ENCODE measurements at places on chromosomes 6 and 20.

DNA sequence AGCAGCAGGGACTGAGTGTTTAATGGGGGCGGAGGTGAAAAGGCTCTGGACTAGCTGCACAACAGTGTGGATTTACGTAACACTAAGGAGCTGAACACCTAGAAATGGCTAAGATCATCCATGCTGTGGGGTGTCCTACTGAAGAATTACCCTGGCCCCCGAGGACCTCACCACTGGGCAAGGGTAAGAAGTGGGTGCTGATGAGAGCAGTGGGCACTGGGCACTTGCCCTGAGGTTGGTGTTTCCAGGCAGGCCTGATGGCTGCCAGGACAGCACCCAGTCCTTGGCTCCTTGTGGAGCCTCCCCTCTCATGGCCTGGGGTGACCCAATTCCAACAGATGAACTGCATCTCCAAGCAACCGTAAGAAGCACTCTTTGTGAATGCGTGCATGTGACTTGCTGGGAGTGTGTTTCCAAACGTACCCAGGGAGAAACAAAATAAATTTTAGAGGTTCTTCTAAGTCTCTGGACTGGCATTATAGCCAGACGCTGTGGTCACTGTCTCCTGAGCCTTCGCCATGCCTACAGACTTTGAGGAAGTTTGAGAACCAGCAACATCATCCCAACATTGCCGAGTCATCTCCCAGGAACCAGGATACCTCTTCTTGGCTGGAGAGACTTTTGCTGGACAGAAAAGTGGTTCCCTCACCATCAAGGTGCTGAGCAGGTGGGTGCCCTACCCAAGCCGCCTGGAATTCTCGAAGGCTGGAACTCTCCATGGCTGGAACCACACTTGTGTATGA lies 245.9 kb downstream of the ERMARD start:
- no peak for DNase-seq

DNA sequence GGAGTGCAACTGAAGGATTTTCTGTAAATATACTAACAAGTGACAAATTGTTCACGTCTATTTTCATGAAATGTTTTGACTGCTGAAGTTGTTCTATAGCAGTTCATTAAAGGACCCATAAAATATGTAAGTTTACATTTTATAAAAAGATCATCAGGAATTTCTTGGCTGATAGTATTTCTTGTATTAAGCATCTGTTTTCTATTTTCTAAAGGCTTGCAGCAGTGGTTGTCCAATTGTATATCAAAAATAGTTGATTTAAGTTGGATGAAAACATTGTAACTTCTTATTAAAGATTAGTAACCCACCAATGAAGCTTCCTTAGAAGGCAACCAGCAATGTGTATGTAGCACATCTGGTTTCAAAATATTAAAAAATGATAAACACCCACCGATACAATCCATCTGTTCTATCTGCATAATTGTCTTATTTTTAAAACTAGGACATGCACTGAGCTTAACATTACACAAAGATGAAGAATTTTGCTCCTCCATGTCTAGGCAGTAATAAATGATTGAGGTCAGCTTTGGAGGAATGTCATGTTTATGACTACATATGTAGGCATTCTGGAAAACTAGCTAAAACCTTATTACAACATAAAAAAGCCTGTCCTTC lies 301.3 kb upstream of the TCF21 start:
- DNase-seq, result peak; percentile 43

DNA sequence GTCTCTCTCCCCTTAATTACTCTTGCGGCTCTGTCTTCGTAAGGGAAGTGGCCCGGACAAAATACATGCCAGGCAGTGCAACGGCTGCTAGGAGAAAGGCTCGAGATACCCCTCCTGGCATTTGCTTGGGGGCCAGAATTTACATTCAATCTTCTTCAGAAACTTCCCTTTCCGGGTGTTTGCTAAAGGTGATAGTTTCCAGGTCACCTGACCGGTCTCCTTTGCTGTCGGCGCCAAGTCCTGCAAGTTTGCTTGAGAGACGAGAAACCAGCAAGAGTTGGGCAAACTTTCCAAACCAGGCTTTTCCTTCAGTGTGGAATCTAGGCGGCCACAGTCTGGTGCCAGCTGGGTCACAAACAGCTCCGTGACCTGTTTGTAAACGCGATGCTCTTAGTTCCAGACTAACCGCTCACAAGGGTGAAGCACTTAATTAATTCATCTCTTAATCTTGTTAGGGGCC lies 563 bp upstream of the SRSF3 start:
- peak; percentile 66 for DNase-seq

DNA sequence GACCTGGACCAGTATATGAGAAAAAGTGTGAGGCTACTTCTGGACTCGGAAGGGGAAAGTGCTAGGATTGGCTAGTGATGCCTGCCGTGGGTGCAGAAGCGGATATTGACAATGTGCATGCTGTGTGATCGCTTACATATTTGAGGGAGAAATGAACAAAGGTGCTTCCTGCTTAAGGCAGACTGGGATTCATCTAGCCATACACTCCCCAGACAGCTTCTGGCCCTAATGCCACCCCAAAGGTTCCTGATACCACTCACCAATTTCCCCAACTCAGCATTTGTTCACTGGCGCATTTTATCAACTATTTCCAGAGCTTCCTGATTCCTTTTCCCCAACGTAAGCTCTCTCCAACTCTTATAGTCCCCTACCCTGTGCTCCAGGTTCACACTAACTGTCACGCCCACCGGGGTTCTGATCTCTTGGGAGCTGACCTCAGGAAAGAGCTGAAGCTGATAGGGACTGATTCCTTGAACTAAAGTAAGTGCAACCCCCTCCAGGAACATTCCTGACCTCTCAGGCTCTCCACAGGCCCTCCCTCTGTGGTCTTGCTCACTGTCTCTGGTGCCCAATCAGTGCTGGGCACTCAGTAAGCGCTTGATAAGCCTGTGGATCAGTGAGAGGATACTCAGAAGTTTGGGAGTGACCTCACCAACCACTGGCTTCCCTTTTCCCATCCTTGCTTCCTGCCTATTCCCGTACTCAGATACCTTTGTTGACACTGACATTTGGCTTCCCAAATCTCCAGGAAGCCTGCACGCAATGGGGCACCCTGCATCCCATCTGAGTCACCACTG lies 73.3 kb downstream of the MRPL14 start:
- DNase-seq, result no peak

DNA sequence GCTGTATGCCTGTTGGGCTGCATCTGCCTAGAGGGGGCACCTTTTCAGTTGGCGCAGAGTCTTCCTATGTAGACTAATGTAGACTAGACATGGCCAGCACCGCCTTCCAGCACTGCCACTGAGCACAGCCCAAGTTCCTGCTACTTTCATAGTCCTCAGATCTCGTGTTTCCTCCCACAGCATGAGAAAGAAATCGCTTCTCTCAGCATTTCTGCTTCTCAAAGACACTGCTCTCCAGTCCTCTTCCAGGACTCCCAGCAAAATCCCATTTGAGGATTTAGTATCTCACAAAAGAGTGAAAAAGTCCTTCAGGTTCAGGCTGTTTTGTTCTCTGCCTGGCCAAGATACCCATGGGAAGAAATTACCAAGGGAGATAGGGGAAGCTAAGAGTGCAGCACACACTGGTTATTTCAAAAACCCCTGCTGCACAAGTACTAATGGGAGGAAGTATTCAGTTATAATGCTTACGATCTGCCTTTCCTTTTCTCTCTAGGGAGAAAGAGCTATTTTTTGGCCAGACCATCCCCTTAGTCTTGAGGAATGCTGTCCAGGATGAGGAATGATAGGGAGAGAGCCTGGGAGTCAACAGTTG lies 35.7 kb downstream of the OGFRL1 start:
- no peak for DNase-seq

- DNase-seq, result no peak
These were observed 165.8 kb upstream of the SALL4 start for GRCh38 chr20:51968151-51968550.

GRCh38 chr20:50911716-50912115 lies 19.5 kb downstream of the ADNP start:
- no peak for DNase-seq

GRCh38 chr6:34416877-34417371 lies 8.9 kb downstream of the RPS10 start:
- no peak for DNase-seq

- DNase-seq, result no peak
These were observed 538.4 kb upstream of the CITED2 start for GRCh38 chr6:139912735-139913400.

DNA sequence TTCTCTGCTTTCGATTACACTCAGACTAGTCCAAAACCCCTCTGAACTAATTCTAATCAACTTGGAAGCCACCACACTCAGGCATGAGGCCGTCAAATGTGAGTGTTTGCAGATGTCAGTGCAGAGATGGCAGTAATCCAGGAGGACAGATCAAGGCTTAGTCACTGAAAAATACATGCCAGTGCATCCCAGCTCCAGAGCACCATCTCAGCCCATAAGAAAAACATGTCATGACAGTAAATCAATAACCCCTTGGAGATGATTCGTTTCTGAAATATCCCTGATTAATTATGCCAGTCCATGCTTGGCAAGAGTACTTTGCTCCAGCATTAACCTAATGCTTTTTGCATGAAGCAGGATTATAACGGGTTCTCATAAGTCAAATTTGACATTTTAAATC lies 179.5 kb downstream of the ADAT2 start:
- DNase-seq, result peak; percentile 67

DNA sequence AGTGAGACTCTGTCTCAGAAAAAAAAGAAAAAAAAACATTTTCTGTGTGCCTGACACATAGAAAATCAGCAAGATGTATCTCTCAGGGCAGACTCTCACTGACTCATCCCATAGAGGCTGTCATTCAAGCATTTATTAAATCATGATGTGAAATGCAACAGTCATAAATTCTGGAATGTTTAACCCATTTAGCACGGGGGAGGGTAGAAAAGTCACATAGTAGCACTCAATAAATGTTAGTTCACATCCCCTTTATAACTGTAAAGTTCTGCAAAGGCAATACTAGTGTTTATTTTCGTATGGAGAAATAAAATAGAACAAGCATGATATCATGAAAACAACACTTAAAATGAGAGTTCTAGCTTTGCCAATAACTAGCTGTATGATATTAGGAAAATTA lies 15.5 kb upstream of the CARMIL1 start:
- DNase-seq, result peak; percentile 70

GRCh38 chr20:50296450-50297375 lies 106.1 kb downstream of the CEBPB start:
- no peak for DNase-seq

- no peak for DNase-seq
These were observed 162.8 kb downstream of the TENT5A start for GRCh38 chr6:81589465-81590313.

- DNase-seq, result no peak
These were observed 7.3 kb upstream of the FLRT3 start for GRCh38 chr20:14344746-14345145.

DNA sequence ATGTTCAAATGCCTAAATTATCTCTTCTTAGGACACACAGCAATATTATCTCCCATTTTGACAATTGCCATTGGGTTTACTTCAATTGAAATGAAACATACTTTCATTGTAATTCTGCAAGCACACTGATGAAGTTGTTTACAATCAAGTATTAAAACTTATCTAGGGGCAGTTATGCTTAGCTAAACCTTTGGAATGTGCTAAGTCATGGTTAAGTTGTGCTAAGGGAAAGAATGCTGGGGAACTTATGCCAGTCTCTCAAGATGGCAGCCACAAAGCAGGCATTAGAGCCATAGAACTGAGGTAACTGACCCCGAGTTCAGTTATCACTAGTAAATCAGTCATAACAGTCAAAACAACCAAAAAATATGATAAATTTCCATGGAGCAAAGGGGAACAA lies 59.1 kb upstream of the NT5E start:
- DNase-seq, result peak; percentile 49

DNA sequence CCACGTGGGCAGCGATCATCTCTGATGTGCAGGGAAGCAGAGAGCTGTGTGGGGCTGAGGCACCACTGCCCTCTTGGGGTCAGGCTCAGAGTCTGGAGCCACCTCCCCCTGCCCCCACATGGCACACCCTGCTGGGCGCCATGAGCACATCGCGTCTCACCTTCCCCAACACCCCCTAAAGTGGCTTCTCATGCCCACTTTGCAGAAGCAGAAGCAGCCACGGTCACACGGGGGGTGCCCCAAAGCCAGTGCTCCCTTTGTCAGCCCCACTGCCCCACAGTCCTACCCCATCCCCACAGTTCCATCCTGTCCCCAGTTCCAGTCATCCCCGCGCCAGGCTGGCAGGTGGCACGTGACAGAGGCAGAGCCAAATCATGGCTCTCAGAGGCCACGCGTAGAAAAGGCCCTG lies 19.5 kb downstream of the SDCBP2 start:
- DNase-seq, result no peak

DNA sequence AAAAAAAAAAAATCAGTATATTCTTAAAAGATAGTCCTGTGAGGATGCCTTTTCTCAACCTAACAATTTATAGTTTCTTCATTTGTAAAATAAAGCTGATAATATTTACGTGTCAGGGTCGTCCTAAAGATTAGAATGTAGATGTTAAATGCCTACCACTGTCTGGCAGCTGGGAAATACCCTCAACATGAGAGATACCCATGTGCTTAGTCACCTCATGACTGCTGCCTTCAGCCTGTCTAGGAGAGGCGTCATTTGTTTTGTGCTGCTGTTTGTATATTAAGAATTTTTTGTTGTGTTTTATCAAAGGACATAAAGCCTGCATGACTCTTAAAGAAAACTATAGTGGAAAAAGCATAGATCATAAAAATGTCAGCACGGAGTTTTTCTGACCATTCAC lies 9.5 kb downstream of the FAM120B start:
- no peak for DNase-seq

- DNase-seq, result no peak
These were observed 27.5 kb upstream of the TGM6 start for GRCh38 chr20:2353231-2353630.

DNA sequence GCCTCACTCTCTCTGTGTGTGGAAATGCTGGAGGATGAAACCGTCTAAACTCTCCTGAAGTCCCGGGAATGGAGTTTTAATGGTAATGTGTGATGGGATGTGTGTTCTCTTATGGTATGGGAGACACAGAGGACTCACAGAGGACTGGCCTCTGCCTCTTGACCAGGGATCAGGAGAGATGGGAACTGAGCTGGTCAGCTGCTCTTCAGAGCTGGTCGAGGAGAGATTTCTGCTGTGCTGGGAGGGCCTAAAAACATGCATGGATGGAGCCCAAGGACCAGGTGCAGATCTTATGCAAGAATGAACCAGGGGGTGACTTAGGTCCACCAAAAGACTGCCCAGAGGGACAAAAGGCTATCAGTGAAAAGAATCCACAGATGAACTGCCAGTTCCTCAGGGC lies 27.3 kb upstream of the GMDS start:
- DNase-seq, result no peak

DNA sequence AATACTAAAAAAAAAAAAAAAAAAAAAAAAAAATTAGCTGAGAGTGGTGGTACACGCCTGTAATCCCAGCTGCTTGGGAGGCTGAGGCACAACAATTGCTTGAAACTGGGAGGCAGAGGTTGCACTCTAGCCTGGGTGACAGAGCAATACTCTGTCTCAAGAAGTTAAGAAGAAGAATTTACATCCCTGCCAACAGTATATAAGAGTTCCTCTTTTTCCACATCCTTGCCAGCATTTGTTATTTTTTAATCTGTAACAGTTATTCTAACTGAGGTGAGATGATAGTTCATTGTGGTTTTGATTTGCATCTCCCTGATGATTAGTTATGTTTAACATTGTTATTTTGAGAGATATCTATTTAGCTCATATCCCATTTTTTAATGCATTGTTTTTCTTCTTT lies 20.3 kb upstream of the DYNLRB1 start:
- DNase-seq, result no peak

- peak; percentile 35 for DNase-seq
These were observed at the start of gene QKI for GRCh38 chr6:163414117-163414945. Gene QKI, plus strand, starts transcription at chr6:163414718. Its CDS starts 476 bp downstream, at chr6:163415194.

GRCh38 chr6:31586008-31586407 lies at the start of gene LST1:
Gene LST1, plus strand, starts transcription at chr6:31586277. Its CDS starts 1,023 bp downstream, at chr6:31587300.
- DNase-seq, result no peak

GRCh38 chr20:35463455-35464300 lies 8.3 kb downstream of the CEP250 start:
- peak; percentile 68 for DNase-seq

GRCh38 chr20:16261733-16262273 lies 311.4 kb downstream of the KIF16B start:
- no peak for DNase-seq

All from kidney glomerular epithelial cell (primary cell).